ENCODE measurements at places on chromosomes 5 and 9. TPM values are rescaled to one million over a fixed set of nuclear protein-coding genes. Genes with fewer than 3 reads are reported as not detected.

The DMRT2 gene
- total RNA-seq: 7.2 TPM

The PRDM9 gene
- total RNA-seq: not detected

The CCNO gene
- total RNA-seq: 43.2 TPM

The PCDHGB6 gene
- total RNA-seq: 3.9 TPM

The DRD1 gene
- total RNA-seq: 0.11 TPM

The UBLCP1 gene
- total RNA-seq: 11.0 TPM

The ANXA6 gene
- total RNA-seq: 334 TPM

The FGD3 gene
- total RNA-seq: 20.8 TPM

The HTR1A gene
- total RNA-seq: not detected

The HMCN2 gene
- total RNA-seq: 7.5 TPM

The EPB41L4B gene
- not detected for total RNA-seq

The TAL2 gene
- not detected for total RNA-seq

The ADRB2 gene
- total RNA-seq: 11.2 TPM

The FPGS gene
- 286 TPM for total RNA-seq

The RNF208 gene
- 6.7 TPM for total RNA-seq

The DPM2 gene
- total RNA-seq: 18.2 TPM

The SPINK7 gene
- total RNA-seq: not detected

The PCDHB9 gene
- total RNA-seq: 1.9 TPM
